T-helper 17 cell (primary cell): ENCODE measurements at places on chromosomes 16 and 17.

GRCh38 chr17:69057280-69057679 lies 3.4 kb downstream of the ABCA9 start:
- DNase-seq: no peak

DNA sequence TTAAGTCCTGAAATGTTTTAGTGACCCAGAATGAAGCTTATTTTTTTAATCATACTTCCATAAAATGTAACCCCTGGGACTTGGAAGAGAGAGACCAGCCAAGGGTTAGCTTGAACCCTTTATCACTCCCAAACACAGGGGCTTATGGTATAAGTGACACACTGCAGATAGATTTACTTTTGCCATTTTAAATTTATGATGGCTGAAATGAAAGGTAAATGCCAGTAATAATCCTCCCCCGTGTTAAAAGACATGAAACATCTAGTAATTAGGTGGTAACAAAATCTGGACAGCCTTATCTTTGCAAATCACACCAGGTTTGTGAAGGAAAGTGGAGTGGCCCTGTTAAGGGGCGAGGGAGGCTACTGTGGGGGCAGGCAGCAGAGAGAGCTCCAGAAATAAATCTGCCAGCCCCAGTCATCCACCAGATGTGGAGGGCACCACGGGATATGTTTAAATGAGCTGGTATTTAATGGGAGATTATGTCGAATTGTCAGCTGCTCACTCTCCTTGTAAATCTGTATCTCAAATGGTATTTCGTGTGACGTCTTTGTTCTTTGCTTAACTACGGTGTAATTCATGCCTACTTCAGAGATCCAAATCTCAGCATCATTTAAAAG lies 326.5 kb downstream of the WWOX start:
- no peak for DNase-seq

GRCh38 chr16:78494674-78495073 lies 395.2 kb downstream of the WWOX start:
- no peak for DNase-seq

- no peak for DNase-seq
These were observed 31.8 kb downstream of the ZDHHC7 start for GRCh38 chr16:84979516-84979915.

DNA sequence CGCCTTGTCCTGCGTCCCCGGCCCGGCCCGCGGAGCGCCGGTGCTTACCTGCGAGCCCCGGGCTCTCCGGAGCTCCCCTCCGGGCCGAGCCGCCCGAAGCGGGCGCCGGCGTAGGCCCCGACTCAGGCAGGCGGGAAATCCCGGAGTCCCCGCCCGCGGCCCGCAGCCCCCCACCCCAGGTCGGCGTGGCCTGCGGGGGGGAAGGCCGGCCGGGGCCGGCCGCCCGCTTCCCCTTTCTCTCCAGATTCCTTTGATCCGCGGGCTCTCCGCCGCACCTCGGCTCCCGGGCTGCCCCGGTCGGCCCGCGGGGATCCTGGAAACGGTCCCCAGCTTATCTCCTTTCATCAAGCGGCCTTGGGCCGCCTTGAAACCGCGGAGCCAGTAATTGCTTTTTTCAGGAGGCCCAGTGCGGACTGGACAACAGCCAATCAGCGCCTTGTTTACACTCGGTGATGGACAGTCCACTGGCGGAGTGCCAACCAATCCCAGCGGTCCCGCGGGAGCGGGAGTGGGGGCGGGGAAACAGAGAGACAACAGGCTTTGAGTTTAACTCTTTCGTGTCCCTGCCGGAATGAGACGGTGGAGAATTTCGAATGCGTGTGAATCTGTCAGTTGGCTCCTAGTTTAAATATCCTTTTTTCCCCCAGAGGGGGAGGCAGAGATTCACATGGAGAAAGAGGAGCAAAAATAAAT lies 1.4 kb upstream of the BAHCC1 start:
- no peak for DNase-seq

DNA sequence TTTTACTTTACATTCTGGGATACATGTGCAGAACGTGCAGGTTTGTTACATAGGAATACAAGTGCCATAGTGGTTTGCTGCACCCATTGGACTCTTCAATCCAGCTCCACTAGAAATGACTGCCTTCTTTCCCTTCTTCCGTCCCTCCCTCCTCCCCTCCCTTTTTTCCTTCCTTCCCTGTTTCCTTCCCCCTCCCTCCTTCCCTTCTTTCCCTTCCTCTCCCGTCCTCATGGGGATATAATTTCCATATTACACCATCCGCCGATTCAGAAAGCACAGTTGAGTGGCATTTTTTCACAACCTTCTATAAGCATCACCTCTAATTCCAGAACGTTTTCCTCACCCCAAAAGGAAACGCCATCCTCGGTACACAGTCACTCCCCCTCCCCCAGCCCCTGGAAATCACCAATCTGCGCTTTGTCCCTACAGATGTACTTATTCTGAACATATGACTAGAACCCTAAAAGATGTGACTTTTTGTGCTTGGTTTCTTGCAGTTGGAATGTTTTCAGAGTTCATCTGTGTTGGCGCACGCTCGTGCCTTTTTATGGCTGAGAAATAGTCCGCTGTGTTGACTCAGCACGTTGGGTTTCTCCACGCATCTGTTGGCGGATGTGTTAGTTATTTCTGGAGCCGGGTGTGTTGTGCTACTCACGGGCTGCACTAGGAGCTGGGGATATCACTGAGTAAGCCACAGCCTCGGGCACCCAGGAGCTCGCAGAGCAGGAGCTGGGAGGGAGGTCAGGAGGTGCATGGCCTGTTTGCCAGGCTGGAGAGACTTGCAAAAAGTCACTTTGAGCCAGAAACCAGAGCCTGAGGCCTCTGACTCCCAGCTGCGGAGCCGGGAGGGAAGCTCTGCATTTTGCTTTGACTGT lies 336.4 kb downstream of the SEC14L1 start:
- no peak for DNase-seq

GRCh38 chr17:58560511-58560910 lies 46.1 kb upstream of the MTMR4 start:
- DNase-seq: no peak

GRCh38 chr16:48165961-48166578 lies 10.3 kb upstream of the ABCC12 start:
- DNase-seq: no peak

DNA sequence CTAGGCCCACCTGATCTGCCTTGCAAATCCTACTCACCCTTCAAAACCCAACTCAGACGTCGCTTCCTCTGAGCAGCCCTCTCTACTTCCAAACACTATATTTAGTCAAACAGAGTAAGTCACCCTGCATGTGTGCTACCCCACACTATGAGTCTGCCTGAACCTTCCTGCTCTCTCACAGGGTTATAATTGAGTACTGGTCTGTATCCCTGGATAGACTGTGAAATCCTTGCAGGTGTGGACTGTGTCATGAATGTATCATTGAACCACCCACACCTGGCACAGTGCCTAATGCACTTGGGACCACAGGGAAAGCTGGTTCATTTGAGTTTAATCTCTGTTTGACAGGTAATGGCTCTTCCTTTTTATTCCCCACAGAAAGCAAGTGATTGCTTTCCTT lies 3.4 kb downstream of the FBXO39 start:
- no peak for DNase-seq

DNA sequence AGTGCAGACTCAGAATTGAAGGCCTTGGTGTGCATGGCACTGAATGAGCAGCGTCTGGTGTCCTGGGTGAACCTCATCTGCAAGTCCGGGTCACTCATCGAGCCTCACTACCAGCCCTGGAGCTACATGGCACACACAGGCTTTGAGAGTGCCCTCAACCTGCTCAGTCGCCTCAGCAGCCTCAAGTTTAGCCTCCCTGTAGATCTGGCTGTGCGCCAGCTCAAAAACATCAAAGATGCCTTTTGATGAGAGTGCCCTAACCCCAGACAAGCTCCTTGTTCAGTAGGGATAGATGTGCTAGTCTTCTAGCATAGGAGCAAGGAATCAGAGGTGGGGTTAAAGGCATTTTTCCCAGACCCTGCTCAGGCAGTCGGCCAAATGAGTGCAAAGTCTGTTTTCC lies 6.7 kb upstream of the RPL27 start:
- no peak for DNase-seq

- DNase-seq: no peak
These were observed 94.1 kb downstream of the PRKCB start for GRCh38 chr16:23929856-23930255.

DNA sequence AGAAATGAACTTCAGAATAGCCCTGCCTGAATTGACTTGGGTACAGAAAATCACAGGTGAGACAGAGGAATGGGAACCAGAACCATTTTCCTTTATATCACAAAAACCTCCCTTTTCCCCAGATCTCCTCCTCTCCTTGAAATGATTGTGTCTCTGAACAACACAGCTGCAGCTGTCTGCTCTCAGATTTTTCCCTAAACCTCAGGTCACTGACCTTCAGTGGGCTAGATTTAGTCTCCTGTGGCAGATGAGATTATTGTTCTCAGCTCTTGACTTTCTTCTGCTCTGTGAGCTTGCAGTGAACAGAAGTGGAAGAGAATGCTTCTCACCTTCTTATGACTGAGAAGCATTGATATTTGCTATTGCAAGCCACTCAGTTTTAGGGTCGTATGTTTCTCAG lies 92.3 kb upstream of the FAM20A start:
- DNase-seq: no peak

DNA sequence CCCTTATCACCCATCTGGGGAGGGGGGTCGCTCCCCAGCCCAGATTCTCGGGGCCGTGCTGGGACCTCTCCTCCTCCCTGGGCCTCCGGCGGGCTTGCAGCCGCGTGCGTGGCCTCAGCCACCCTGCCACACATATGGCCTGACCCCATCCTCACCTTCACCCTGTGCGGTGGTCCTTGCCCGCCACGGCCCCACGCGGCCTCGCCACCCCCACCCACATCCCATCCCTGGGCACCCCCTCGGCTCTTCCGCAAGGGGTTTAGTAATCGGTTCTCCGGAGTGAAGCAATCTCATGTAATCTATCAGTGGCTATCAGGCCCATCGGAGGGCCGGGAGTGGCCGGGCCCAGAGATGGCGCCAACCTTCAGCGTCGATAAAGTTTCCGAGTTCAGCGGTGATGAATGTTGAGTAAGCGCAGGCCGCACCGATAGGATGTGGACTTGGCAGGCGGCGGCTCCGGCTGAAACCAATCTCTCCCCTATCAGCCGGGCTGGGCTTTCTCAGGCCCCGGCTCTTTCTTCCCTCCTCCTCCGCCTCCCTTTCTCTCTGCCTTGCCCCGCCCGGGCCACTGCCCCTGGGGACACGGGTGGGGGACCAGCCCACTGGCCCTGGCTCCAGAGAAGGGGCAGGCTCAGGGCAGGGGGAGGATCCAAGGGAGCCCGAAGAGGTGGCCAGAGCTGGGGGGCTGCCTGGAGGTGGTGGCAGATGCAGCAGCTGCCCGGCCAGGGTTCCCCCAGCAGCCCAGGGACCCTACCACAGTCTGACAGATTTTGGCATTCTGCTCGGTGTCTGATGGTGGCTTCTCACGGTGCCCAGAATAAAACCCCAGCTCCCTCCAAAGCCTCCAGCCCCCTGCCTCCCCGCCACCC lies 20.8 kb downstream of the ZFPM1 start:
- DNase-seq: no peak

DNA sequence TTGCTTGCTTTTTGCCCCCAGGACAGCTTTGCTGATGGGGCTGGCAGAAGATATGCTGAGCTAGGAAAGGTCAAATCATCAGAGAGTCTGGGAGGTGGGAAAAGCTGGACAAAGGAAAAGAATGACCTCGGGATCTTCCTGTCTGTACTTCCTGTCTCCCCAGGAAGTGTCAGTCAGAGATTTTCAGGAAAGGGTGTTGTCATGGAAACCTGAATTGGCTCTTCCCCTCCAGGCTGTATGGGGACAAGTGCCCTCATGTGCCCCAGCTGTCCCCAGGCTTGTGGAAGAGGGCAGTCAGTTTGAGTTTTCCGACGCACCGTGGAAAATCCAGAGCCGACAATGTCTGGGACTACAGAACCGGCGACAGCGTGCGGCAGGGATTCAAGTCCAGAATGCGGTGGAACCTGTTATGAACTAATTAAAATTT lies 122.7 kb upstream of the ZFHX3 start:
- DNase-seq: no peak

DNA sequence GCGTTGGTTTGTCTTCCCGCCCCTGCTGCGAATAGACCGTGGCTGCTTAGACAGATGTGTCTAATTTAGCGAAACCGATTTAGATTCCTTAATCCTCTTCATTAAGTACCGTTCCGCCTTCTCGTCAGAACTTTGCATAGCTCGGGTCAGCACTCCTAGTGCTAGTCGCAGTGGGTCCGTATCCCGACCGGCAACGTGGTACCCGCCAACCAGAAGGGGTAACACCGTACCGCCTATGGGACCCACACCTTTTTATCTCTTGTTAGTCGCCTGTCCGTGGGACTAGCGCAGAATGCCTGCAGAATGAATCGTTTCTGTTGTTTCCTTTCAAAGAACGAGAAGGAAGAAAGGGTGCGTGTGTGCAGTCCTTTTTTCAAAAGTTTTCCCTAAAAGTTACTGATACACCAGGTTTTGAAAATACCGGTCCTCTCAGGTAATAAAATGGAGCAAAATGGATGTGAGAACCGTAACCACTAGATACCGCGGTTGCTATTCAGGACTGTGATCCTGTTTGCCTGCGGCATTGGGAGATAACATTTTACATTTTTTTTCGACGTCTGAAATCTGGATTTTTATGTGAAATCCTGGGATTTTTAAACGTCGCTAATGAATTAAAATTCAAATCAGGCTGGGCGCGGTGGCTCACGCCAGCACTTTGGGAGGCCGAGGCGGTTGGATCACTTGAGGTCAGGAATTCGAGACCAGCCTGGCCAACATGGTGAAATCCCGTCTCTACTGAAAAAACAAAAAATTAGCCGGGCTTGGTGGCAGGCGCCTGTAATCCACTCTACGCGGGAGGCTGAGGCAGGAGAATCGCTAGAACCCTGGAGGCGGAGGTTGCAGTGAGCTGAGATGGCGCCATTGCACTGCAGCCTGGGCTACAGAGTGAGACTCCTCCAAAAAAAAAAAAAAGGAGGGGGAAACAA lies 998 bp upstream of the SRSF1 start:
- no peak for DNase-seq

DNA sequence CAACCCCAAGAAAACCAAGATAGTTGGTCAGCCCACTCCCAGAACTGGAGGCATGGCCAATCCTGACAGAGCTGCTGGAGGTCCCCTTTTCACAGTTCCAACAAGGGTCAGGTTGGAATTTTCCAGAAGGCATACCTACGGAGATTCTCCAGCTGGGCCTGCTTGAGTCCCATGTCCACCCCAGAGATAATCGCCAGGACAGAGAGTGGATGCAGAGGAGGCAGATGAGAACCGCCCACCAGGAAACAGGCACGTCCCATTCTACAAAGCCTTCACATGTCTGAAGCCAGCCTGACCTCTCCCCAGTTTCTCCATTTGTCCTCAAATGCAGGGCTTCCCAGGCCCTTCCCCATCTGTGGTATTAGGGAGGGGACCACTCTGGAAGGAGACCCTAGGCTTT lies 47.4 kb upstream of the SMURF2 start:
- no peak for DNase-seq

- no peak for DNase-seq
These were observed 140.3 kb upstream of the TBX2 start for GRCh38 chr17:61259360-61259759.
